ENCODE measurements at places on chromosomes 16 and 17.

GRCh38 chr16:80107900-80108299, 432.9 kb upstream of the DYNLRB2 start:
- no peak for ATAC-seq

- no peak for ATAC-seq
Measured at GRCh38 chr16:83054283-83054682, 427.5 kb downstream of the CDH13 start.

GRCh38 chr16:87190288-87191230, 126.6 kb downstream of the C16orf95 start:
- no peak for ATAC-seq

GRCh38 chr17:64599187-64599676, 62.9 kb downstream of the SMURF2 start:
- peak; percentile 96 for ATAC-seq

GRCh38 chr16:59385491-59385890, 651.4 kb upstream of the GOT2 start:
- ATAC-seq, result no peak

- no peak for ATAC-seq
Measured at GRCh38 chr17:79841369-79842135, 2.3 kb upstream of the CBX4 start.

GRCh38 chr17:6474906-6475305, 30.7 kb downstream of the PIMREG start:
- ATAC-seq, result no peak

DNA sequence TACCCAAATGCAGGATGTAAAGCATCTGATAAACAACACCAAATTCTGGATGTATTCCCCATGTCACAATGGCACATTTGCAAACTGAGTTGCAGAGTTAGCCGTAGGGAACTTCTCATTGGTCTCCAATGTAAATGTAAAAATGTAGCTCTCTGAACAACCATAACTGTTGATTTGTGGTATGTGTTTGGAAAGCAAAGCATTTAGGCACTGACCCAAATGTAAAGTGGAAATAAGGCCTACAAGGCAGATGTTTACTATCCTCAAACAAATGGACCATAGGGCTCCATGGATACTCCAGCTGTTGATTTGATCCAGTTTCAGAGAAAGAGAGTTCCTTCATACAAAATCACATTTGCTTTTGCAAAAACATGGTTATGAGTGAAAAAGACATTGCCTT, 223.0 kb upstream of the ELAC2 start:
- ATAC-seq, result no peak

DNA sequence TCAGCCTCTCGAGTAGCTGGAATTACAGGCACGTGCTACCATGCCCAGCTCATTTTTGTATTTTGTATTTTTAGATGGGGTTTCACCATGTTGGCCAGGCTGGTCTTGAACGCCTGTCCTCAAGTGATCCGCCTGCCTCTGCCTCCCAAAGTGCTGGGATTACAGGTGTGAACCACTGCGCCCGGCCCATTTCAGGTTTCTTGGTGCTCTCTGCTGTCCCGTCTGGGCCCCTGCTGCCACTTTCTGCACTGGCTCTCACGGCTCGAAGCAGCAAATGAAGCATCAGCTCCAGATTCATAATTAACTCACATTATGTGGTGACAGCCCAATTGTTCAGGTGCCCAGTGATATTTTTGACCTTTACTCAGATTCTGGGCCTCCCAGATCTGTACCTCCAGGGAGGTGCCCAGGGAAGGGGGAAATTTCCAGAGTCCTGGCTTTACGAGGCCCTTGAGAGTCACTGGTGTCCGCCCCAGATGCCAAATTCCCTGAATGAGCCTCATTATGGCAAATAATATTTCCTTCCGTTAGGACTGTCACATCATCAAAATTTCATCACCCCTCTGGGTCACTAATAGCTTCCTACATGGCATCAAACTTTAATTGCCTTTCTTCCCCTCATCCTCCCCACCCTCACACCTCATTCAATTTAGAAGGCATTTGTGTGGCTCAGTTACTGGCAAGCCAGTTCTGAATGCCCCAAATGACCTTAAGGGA, 9.0 kb downstream of the SDK2 start:
- no peak for ATAC-seq

DNA sequence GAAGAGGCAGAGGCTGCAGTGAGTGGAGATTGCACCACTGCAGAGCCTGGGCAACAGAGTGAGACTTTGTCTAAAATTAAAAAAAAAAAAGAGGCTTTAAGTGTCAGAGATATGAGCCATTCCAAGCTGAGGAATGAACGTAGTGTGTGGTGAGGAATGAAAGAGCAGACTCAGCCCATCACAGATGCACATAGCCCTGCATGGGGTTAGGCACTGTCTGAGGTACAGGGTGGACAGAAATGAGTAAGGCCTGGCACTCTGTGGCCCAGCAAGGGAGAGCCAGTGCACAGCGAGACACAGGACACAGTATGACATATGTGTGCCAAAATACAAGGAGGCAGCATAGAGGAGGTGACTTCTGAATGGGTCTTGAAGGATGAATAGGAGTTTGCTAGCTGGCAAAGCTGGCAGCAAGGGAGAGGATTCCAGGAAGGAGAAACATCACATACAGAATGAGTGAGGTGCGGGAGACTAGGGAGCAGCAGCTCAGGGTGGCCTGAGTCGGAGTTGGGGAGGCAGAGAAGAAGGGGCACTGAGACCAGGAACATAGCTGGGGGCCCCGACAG, 8.7 kb upstream of the ZNF469 start:
- ATAC-seq, result peak; percentile 29

GRCh38 chr17:49616601-49617131, 41.0 kb downstream of the NXPH3 start:
- ATAC-seq, result no peak

DNA sequence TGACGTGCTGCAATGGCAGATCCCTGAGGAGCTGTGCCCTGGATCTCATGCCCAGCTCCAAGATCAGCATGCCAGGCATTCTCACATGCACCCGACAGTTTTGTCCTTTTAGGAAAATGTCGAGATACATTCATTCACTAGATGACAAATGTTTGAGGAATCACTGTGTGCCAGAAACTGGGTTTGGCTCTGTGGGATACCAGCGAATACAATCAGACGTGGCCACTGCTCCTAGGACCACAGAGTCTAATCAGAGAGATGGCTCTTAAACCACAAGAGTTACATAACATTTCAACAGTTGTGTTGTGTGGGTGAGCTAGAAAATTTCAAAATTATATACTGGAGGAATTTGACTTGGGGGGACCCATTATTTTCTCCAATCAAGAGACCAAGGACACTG, 579.7 kb downstream of the CDH13 start:
- ATAC-seq, result no peak

- ATAC-seq, result no peak
Measured at GRCh38 chr16:31364421-31364820, 9.4 kb downstream of the ITGAX start.

- no peak for ATAC-seq
Measured at GRCh38 chr16:57509231-57509923, 23.1 kb upstream of the DOK4 start.

- ATAC-seq, result no peak
Measured at GRCh38 chr17:82343560-82343959, 10.0 kb upstream of the SECTM1 start.

DNA sequence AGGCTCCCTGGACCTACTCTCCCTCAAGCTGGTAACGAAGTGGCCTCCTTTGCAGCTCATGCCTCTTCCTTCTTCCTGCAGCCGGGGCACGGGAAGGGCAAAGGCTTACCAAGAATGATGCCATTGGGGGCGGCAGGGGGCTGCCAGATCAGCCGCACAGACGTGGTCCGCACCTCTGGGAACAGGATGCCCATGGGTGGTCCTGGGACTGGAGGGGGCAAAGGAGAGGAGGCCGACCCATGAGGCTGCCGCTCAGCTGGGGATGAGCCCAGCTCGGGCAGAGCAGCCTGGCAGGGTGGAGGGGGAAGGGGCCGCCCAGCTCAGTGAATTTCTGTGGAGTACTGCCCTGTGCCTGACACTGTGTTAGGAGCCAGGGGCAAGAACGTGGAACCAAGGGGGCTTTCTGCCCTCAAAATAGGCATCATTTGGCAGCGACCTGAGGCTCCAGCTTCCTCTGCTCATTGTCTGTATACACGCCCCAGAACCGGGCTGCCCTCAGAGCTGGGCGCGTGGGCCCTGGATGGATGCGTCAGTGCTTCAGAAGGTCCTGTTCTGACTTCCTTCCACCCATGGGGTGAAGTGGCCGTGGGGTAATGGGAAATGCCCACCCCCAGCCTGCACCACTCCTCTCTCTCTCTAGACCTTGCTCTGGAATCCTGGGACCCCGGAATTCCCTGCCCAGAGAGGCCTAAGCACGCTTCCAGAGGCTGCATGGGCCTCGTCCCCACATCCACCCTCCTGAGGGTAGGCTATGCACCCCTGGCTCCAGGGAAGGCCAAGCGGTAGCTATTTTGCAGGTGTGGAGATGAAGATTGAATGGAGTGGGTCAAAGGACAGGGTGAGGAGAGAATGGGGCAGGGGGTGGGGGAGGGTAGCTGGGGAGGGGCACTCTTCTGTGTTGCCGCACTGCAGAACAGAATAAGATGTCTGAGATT, 79.8 kb upstream of the CDC42EP4 start:
- ATAC-seq, result no peak

DNA sequence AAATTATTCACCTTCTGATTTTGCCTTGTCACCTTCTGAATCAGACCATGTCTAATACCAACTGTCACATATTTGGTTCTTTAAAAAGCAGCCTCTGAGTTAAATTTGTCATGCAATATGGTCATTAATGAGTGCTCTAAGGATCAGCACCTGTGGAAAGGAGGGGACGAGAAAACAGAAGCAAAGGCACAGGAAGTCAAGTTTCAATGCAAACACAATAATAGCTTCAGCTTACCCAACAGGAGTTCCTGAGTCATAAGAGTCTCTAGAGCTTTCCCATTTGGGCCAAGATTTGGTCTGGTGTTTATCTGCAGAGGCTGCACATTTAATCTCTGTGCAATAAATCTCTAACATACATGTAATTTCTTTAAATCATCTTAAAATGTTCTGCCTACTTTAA, 889.8 kb downstream of the CDH8 start:
- ATAC-seq, result no peak

DNA sequence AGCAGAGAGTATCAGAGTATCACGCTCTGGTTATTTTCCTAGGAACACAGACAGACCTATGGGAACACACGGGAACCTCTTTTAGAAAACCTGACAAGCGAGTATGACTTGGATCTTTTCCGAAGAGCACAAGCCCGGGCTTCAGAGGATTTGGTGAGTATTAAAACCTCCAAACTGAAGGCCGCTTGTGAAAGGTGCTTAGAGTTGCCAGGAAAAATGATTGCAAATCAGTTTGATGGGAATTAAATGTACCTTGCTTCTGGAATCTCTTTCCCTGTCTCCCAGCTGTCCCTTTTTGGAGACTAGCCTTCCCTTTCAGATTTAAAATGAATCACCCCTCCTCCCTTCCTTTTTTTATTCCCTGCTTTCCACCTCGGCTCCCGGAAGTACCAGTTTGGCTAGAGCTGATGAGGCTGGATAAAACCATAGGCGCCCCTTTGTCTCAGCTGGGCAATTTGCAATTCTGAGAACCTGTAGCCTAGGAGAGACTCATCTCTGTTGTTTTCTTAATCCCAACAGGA, 27.3 kb downstream of the KAT7 start:
- no peak for ATAC-seq

DNA sequence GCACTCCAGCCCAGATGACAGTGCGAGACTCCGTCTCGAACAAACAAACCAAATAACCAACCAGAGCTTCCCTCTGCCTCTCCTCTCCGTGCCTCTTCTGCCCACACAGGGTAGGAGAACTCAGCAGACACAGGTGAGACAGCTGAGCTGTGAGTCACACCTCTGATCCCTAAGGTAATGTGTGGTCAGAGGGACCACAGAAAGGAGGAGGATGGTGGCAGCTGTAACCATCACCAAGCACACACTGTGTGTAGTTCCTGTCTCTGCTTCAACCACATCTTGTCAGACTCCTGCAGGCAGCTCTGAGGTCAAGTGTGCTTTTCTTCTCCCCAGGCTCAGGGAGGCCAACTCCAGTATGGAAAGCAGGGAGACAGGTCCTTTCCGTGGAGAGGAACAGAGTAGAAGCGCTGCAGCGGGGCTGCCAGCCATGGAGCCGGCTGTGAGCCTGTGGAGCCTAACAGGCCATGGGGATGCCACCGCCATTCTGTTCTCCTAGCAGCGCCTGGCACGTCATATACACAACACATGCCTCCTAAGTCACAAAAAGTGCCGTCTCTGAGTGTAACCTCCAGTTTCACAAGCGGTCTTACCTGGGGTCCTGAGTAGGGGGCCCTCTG, 7.1 kb downstream of the NUDT16L1 start:
- peak; percentile 44 for ATAC-seq

DNA sequence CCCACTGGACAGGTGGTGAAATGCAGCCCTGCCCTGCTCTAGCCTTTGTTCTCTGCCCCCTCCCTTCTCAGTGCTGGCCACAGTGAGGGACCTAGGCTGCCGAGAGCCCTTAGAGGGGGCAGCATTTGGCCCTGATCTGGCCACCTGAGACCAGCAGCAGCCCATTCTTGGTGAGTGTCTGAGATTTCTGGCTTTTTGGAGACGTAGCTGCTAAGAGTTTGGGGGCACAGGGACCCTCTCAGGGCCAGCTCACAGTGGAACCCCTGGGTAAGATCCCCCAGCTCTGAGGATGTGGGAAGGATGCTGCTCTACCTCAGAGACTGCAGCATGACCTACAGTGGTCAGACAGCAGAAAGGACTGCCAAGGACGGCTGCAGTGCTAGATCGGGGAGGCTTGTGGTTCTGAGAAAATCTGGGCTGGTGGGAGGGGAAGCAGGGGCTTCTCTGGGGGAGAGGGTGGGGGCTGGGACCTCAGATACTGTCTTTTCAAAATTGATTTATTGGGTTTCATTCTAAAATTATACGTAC, 13.3 kb downstream of the GRB7 start:
- ATAC-seq, result no peak

DNA sequence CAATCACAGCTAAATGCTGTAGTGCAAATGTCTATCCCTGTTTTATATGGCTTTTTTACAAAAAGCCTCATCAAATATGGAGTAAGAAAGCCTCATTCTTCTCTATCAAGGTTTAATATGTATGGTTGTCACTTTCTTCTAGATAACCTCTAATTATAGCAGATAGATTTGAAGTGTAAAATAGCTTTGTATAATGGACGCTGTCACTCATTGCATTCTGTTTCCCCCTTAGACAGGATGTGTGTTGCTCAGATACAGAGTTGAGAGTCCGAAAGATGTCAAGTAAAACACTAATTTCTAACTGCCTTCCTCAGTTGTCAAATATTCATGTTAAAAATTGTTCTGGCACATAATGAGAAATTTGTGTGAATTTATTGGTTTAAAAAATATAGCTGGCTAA, 88.0 kb downstream of the NLK start:
- ATAC-seq, result no peak

GRCh38 chr16:54142787-54143186, 143.8 kb downstream of the IRX3 start:
- no peak for ATAC-seq
